Fibroblast of skin of back (primary cell): ENCODE measurements at places on chromosomes 6 and 20.

GRCh38 chr6:145508107-145508506, 227.2 kb downstream of the EPM2A start:
- no peak for DNase-seq

DNA sequence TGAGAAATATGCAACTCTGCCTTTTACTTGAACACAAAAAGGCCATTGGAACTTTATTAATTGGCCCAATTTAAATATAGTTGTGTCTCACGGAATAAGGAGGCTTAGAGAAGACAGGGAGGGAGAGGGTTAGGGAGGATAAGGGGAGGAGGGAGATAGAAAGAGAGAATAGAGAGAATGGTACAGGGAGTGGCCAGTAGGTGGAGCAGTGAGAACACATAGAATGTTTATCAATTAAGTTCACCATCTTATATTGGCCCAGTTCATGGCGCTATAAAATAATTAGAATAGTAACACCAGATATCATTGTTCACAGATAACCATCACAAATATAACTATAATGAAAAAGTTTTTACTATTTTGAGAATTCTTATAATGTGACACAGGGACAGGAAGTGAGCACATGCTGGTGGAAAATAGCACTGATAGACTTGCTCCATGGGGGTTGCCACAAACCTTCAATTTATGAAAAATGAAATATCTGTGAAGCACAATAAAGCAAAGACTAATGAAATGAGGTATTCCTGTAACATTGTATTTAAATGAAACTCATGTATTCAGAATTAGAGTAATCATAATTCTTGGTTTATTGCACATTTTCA, 374.1 kb upstream of the MANEA start:
- DNase-seq, result peak; percentile 30

DNA sequence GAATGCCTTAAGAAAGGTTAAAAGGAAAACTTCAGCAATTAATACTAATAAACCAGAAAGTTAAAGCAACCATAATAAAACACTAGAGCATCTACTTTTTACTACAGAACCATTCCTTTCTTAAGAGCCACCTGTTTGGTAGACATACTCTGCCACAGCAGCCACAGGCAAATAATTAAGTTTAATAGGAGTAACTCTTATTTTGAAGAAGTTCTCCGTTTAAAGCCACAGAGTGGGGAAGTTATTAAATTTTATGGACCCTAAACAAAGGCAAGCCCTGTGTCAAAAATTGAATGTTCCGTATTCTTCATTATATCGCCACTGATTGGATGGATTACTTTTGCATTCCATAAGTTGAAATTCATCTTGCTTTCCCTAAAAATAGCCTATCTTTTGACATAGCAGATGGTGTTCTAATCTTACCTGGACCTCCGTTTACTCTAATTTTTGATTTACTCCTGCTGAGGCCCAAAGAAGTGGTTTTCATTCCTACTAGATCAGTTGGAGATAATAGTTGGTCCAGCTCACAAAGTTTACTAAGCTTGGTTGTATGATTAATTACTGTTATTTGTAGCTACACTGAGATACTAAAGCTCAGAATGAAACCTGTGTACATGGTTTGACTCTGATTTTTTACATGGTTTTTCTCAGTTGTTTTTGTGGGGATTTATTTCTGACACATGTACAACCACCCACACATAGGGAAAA, 140.4 kb upstream of the SUPT3H start:
- DNase-seq, result no peak

DNA sequence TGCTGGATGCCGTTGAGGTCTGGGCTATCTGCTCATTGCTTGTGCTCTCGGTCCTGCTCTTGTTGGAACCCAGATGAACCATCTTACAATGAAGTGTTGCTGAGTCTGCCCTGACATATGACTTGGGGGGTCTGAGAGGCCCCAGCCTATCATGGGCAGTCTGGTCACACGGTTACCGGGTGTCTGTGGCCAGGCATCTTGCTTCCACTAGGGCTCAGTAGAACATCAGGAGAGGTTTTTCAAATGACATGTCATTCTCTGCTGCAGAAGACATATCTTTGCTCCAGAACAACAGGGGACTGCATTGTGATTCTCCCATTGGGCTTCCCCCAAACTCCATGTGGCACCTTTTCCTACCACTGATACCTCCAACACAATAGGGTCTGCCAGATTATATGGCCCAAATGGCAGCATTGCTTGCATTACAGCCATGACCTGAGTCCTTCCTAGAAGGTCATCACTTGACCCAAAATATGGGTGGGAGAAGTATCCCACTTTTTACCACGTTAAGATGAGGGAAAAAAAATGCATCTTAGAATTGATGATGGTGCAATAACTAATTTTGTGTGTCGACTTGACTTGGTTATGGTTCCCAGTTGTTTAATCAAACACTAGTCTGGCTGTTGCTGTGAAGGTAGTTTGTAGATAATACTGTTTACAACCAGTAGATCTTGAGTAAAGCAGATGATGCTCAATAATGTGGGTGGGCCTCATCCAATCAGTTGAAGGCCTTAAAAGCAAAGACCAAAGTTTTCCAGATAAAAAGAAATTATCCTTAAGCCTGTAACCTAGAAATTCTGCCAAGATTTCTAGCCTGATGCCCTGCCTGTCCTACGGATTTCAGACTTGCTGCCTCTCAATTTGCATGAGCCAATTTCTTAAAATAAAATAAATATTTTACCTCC, 241.0 kb downstream of the QKI start:
- no peak for DNase-seq

DNA sequence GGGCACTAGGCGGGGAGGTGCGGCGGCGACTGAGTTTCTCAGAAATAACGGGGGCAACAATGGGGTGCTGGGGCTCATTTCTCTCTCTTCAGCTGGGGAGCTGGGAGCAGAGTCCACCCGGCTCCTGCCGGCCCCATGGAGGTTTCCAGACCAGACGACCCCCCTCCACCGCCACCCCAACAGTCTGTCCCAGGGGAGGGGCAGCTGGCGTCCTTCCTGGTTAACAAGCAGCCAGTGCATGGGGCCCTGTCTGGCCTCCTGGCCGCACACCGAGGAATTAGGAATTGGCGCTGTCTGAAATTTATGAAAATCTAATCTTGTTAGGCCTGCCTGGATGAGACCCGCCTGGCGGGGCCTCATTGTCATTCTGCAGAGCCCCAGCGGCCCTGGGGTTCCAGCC, 42.4 kb downstream of the PMEPA1 start:
- DNase-seq, result no peak

DNA sequence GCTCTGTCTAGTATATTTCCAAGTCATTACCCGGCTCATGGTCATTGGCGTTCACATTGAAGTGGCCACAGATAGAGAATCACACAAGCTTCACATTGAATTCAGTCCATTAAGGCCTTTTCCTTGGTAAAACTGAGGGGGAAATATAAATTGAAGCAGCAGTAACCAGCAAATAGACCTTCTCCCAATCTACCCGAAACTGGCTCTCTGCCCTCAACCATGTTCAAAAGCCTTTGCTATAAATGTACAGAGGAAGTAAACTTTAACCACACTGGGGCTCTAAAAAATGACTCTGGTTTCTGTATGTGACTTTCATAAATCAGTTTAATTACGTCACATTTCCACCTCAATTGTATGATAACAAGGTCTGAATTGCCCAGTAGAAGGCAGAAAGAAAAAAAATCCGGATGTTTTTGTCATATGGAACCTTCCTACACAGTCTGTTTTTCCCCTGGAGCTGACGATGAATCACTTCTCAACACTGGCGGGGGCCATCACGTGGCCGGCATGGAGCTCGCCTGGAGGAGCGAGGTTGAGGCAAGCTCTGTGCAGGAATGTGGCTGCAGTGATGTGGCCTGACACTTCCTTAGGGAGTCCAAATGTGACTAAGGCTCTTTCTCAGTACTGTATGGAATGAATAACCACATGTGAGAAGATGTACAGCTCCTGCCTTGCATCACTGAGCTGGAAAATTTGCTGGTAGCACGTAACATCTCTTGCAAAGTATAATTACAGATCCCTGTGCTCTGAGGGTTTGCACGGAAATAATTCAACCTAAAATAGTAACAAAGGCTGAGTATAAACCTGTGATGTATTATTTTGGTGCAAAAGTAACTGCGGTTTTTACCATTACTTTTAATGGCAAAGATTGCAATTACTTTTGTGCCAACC, 58.6 kb upstream of the SNX9 start:
- DNase-seq, result peak; percentile 100
